Body of pancreas (tissue), 4 donors: ENCODE measurements at places on chromosomes 5 and 9. TPM values are rescaled to one million over a fixed set of nuclear protein-coding genes. Genes with fewer than 3 reads are reported as not detected.

GRCh38 chr9:113528811-113529210, 65.3 kb downstream of the RGS3 start:
- DNase-seq, result no peak

DNA sequence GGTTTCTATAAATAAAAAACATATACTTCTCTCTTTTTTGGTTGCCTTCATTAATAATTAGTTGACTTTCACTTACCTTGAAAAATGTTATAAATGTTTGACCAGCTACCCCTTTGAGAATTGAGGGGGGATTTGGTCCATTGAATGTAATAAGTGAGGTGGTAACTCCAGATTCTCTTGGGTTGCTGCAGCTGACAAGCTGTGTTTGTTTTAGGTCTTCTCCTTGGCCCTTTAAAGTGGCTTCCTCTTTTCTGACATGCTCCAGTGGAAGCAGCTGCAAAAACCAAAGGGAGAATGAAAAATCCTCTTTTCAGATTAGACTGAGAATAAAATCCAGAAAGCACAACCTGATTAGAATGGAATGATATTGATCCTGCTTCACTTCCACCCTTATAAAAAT, 410.5 kb downstream of the TMEM38B start:
- DNase-seq, result no peak

IFNA2 gene
- total RNA-seq, result not detected

GALNT10 gene
- 11.5 TPM for total RNA-seq

BARHL1 gene
- total RNA-seq, result not detected

DNA sequence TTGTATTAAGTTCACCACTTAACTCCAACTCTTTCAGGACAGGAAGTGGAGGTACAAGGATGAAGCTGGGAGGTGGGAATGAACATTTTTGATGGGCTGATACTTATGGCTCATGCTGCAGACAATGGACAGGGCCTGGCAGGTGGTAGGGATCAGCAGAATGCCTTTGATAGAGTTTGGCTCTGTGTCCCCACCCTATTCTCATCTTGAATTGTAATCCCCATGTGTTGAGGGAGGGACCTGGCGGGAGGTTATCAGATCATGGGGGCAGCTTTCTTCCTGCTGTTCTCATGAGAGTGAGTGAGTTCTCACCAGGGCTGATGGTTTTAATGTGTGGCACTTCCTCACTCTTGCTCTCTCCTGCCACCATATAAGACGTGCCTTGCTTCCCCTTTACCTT, 87.3 kb upstream of the PRLR start:
- DNase-seq, result no peak

GRCh38 chr5:139698490-139699146, 50.5 kb downstream of the CXXC5 start:
- DNase-seq, result peak; percentile 90

GRCh38 chr9:121452085-121452484, 47.6 kb downstream of the GGTA1 start:
- no peak for DNase-seq

- DNase-seq, result no peak
These were observed 49.6 kb upstream of the TEK start for GRCh38 chr9:27059412-27059811.

GRCh38 chr5:111233052-111233374, 8.8 kb downstream of the CAMK4 start:
- DNase-seq, result no peak

ACTL7B gene
- total RNA-seq, result 0.26 TPM

DNA sequence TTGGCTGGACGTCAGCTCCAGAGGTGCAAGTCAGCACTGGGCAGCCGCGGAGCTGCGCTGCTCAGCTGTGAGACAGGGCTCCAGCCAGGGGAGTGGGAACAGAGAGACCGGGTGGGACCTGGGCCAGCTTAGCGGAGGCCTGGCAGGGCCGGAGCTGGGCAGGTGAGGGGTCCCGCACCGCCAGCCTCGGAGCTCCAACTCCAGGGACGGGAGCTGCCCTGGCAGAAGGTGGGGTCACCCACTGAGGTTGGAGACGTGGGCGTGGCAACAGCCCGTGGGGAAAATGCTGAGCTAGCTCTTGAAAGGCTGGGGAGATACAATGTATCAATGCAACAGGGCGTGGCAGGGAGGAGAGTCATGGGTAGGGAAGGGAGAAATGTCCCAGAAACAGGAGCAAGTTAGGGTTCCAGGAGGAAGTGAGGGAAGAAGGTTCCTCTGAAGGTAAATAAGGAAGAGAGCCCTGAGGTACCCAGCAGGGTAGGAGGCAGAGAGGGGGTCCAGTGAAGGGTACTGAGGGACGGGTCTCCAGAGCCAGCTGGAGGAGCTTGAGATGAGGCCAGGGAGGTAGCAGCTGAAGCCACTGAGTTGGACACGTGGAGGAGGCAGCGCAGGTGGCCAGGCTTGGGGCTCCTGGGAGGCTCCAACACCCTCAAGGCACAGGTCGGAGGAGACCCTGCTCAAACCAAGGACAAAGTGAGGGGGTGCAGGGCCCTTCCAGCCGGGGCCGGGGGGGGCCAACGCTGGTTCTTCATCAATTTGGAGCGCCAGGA, 736 bp upstream of the NKD2 start:
- DNase-seq, result peak; percentile 14

DNA sequence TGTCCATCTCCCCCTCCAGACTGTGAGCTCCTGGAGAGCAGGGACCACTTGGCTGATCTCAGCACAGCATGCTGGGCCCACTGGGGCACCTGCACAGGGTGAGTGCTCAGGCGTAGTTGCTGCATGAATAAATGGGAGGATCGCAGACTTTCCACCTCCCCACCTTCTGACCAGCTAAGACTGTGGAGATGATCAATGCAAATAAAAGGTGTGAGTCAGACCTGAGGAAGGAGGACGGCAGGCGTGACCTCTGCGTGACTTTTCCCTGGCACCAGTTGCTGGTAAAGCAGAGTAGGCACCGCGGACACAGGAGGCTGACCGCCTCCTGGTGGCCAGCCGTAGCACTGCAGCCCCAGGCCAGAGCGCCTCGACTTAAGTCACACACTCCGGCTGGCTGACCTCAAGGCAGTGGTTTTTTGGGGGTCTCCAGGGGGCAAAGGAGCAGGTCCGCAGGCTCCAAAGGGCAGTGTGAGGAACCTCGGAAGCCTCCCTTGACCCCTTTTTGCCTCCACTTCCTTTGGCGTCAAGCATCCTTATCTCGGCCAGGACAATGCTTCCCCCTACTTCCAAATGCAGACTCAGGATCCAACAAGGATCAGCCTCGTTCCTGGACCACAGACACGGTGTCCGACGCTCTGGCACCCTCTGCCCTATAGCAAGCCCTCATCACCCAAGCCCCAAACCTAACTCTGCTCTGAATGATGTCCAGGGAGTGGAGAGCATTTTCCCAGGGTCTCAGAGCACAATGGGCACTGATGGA, 12.7 kb upstream of the TDRD7 start:
- peak; percentile 86 for DNase-seq

GPR150 gene
- total RNA-seq, result 6.0 TPM

DNA sequence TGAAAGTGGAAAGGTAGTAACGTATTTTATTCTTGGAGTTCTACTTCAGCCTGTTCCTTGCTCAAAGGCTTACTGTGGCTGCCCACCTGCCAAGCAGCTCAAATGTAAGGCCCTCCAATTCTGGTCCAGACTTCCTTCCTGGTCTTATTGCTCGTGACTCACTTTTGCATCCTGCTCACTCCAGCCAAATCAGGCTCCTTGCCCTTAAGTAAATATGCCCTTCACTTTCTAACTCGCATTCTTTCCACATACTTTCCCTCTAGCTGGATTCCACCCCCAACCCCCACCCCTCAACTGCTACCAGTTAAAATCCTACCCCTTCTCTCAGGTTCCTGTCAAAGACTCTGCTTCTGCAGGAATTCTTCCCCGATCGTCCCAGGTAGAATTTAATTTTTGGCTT, 96.6 kb downstream of the GALNT10 start:
- DNase-seq, result no peak

GPR151 gene
- not detected for total RNA-seq

STK32A gene
- total RNA-seq, result 9.1 TPM

- DNase-seq, result peak; percentile 86
These were observed 60.1 kb upstream of the ZNF608 start for GRCh38 chr5:124806373-124807077.

DNA sequence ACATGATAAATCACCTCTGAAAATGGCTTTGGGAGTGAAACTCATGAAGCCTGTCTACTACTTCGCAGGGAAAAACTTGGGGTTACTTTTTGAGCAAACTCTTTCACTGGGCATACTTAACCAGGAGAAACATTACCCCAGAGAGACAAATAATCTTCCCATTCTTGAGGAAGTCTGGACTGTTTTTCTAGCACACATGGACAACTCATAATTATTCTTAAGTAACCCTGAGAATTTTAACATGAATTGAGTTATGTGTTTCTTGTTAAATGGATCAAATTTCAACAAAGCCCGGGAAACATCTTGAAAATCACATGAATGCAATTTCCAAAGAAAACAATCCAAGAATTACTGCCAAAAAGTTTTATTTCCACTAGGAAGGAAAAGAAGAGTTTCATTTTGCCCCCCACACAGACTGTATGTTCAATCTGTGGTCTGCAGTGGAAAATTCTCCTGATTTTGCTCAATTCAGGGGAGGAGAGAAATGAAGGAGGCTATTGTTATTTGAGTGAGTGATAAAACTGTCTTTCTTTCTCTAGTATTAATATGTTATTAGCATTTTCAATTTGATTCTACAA, 564.8 kb upstream of the CLINT1 start:
- no peak for DNase-seq

- no peak for DNase-seq
These were observed 66.3 kb downstream of the RGMB start for GRCh38 chr5:98839469-98840383.

ARL15 gene
- 14.3 TPM for total RNA-seq

GRCh38 chr9:130177898-130178805, 5.9 kb downstream of the NCS1 start:
- no peak for DNase-seq

DNA sequence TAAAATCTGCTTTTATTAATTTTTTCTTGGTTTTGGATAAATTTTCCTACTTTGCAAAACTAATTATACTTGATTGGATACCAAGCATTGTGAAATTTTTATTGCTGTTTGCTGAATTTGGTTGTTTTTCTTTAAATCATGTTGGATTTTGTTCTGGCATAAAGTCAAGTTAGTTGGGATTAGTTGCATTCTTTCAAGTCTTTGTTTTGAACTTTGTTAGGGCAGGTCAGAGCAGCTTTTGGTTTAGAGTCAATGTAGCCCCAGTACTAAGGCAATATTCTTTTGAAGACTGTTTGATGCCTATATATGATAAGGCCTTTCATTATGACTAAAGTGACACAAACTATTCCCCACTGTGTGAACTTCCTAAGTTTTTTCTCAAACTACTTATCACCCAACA, 531.1 kb downstream of the RASEF start:
- no peak for DNase-seq

DNA sequence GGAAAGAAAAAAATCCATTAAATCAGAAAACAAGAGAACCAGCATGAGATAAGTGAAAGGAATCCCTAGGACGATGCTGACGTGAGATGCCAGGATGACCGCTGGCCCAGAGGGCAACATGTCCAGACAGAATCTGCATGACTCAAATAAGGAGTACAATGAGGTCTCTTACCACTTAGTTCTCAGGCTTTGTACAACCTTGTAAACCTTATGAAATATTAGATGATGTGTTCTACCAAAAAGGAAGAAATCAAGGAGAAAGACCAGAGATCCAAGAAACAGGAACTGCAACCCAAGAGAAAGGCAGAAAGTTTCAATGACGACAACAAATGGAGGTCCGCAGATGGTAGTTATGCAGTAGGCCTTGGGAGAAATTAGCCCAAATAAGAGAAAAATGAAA, 2.8 kb upstream of the GPR150 start:
- DNase-seq, result no peak

GRCh38 chr5:80804332-80804731, 149.5 kb upstream of the DHFR start:
- no peak for DNase-seq

DNA sequence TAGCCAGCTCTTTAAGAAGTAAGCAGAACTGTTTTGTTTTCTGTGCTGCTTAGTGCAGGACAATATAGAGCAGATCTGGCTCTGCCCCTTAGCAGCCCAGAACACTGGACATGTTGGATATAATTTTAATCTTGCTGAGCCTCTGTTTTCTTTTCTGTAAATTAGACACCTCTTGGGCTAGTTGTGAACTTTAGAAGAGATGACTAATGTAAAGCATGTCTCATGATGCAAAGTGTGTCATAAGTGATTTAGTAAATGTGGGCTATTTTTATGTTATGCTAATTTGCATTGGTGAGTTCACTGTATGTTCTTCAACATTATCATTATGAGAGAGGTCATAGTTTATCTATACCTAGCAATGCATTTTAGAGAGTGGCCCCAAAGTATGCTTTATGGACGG, 156.1 kb upstream of the ADAMTSL1 start:
- no peak for DNase-seq

DNA sequence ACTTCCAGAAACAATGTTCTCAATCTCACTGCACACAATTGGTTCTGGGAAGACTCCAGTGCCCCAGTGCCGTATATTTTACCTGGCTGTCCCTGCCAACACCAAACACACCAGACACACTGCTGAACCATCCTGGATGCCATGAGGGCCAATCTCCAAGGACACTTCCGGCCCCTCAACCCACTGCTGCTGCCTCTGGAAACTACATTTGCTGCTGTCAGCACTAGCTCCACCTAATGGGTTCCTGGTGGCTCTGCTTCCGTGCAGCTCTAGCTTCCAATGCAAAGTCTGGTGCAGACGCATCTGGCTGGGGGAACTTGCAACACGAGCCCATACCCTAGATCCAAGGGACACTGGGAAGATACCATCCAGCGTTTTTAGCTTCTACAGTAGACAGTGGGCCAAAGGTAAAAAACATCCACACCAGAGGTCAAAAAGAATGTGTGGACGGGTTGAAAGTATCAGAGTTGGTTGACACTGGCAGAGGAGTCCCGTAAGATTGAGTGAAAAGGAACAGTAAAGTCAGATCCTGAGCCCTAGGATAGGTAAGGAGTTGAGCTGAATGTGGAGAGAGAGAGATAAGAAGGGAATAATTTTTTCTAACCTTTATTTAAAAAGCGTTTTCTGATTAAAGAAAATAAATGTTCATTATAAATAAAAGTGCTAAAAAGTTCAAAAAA, 99.7 kb upstream of the KIF2A start:
- DNase-seq, result no peak

GRCh38 chr9:130267930-130268329, 2.4 kb downstream of the HMCN2 start:
- DNase-seq, result no peak

CATSPER3 gene
- not detected for total RNA-seq
